Right forelimb (tissue), 1 donor: ENCODE measurements at places on chromosomes 5 and 9.
A peak's percentile ranks its signal among the peaks of the same experiment; 100 is the strongest.

- DNase-seq = no peak
Measured at GRCh38 chr9:111994831-111995458, 98.3 kb downstream of the UGCG start.

DNA sequence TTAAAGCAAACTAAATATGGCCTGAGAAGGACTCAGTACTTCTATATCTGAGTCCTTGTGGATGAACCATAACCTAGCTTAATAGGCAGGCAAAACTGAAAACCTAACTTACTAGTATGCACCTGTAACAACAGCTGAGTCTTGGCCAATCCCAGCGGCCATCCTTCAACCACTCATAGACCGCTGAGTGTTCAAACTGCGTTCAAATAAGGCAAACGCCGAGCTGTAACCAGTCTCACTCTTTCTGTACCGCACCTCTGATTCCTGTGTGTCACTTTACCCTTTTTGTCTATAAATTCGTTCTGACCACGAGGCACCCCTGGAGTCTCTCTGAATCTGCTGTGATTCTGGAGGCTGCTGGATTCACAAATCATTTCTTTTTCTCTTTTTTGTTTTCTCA, 170.5 kb downstream of the COL23A1 start:
- DNase-seq = peak; percentile 30

DNA sequence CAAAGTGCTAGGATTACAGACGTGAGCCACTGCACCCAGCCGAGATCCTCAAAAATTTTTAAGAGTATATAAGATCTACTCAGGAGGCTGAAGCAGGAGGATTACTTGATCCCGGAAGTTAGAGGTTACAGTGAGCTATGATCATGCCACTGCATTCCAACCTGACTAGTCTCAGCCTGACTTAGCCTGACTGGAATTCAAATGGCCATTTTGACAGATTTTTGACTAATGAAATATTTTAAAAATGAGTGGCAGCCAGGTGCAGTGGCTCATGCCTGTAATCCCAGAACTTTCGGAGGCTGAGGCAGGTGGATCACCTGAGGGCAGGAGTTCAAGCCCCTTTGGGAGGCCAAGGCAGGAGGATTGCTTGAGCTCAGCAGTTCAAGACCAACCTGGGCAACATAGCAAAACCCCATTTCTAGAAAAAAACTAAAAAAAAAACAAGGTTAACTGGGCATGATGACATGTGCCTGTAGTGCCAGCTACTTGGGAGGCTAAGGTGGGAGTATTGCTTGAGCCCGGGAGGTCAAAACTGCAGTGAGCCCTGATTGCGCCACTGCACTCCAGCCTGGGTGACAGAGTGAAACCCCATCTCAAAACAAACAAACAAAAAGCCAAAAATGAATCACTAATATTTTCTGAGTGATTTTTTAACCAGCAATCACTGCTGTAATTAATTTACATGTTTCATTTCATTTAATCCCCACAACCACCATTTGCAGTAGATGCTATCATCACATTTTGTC, 16.6 kb downstream of the ATOX1 start:
- DNase-seq = no peak

DNA sequence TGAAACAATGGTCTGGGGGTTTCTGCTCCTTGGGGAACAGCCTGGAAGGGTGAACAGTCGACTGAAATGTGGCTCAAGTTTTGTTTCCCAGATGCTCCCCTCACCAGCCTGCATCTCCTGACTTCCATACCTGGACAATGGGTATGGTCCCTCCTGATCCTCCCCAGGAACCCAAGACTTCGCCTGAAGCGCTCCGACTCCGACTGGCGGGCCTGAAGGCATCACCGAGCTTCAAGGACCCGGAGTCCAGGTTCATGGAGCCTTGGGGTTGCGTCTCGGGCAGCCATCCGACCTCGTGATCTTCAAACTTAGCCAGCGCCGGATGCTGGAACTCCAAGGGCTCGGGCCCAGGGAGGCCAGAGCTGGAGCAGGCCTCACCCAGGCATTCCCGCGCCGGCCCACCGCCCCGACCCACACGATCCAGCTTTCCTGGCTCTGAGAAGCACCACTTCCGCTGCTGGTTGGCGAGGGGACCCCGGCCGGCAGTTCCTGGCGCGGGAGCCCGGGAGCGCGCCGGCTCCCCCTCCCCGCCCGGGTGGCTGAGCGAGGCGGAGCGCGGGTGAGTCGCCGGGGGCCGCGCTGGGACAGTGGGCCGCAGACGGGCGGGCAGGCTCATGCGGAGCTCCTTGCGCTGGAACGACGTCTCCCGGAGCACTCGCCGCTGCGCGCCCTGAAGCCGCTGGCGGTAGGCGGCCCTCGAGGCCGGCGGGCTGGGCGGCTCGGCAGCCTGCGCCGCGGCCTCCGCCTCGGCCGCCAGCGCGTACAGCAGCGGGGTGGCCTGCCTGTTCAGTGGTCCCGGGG, 5.2 kb downstream of the SHROOM1 start:
- DNase-seq = peak; percentile 58

DNA sequence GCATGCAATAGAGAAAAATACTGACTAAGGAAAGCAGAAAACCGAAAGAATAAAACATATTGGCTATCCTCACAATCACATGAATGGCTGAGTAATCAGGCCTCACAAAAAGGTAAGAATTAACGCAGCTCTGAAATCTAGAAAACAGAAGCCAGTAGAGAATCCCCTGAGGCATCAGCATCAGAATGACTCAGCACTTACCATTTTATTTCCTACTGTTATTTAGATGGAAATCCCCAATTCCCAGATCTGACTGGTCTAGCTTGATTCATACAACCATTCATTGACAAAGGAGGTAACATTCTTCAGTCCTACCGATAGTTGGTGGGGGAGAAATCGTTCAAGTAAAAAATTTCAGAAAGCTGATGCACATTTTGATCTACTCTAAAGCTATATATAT, 1408.4 kb upstream of the WWC1 start:
- DNase-seq = no peak

DNA sequence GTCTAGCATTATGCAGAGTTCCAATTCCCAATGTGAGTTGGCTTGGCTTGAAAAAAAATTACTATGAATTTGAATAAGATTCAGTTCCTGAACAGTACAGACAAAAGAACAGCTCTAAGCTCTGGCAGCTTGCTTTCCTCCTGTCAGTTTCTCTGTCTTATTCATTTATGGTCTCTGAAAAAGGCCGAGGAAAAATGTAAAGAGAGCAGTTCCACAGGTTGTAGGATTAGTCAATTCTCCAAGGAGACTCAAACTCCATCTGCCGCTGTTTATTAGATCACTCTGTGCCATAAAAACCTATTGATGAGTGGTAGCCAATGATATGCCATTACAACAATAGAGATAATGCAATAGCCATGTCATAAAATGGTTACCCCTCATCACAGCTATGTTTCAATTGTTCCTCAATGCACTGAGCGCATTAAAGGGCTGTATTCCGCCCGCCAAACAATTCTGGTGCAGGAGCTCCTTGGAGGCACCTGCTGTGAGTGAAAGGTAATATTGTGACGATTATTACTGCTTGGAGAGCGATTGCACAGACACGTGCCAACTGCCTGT, 188.2 kb downstream of the ARRDC3 start:
- no peak for DNase-seq

DNA sequence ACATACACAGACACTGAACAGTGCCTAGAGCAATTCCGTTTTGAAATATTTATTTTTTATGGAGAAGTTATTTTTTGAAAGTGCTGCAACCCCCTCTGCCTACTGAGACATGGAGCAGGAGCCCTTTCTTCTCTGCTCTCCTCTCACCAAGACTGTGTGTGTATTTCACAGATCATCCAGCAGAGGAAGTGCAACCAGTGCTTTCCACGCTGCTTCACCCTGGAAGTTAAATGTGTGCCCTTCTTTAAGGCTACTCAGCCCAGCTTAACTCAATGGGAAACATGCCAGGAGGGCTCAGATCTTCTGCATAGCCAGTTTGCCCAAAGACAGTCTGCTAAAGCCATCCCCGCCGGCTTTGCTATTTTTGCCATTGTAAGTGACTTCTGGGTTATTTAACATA, 606.3 kb downstream of the TLE1 start:
- no peak for DNase-seq

DNA sequence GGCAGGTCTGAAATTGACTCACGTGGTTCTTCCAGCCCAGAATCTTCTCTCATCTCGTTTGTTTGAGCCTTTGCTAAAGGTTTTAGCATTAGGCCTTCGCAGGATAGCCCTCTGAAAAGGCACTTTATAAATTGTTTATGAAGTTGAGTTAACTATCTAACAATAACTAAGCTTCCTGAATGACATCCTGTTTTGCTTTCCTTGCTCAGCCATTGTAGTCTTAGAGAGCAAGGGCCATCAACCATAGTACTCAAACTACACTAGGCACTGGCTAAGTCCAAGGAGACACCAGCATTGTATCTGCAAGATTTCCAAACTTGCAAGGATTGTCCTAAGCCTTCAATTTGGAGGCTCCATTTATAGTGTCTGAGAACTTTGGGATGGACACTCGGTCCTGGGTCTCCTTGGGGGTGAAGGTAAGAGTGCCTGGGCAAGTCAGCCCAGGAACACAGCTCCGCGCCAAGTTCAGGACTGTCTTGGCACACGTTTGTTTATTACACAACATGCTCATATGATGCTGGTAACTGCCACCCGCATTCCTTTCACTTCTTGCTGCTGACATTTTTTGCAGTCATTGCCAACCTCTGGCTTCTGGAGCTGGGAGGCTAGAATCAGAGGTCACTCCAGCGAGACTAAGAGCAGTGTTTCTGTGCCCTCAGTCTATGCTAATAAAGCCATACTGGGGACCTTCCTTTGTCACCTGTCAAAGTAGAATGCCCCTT, 151.1 kb downstream of the ESM1 start:
- DNase-seq = no peak

DNA sequence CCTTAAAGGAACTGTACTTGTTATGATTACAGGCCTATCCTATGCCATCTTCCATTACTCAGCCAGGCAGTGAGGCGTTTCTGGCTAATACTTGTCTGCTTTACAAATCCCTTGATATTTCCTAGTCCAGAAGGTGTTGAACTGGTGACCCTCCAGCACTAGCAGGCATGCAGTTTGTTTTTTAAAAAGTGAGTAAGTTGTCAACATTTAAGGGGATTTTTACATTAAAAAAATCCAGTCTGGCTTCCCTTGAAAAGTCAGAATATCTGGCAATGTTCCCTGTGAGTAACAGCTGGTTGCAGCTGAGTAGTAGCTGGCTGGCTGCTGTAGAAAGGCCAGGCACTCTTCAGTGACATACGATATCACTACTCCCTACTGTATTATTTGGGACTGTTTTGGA, 21.8 kb downstream of the GRIN3A start:
- peak; percentile 43 for DNase-seq

GRCh38 chr5:72353046-72353445, 32.9 kb downstream of the PTCD2 start:
- no peak for DNase-seq

DNA sequence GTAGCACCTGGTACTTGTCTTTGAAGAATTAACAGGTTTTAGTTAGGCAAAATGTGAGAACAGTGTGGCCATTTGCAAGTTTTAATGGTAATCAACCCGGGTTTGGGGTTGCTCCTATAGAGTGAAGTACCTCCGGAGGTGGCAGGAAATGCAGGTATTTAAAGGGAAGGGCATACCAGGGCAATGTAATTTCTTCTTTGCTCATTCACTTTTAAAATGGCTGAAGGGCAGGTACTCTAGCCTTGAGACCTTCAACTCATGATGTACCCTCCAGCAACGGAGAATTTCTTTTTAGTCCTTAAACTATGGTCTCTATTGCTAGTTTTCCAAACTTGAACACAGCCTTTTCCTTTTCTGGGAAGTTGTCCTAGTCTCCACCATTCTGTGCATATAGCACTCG, 1.3 kb upstream of the HSPA4 start:
- DNase-seq = no peak

DNA sequence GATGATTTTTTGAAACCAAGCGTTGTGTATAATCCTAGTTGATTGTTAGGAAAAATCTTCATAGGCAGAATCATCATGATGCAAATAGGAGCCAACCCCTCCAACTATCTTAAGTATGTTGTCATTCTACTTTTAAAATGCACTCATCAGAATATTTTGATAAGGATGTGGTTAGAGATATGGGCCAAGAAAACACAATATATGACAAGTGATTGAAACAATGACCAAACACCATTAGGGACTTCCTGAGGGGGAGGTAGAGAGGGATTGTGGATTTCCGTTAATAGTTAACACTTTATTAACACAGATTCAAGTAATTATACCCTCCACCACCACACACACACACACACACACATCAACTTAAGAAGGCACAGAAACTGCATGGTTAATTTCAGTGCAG, 143.3 kb downstream of the ARSB start:
- no peak for DNase-seq

DNA sequence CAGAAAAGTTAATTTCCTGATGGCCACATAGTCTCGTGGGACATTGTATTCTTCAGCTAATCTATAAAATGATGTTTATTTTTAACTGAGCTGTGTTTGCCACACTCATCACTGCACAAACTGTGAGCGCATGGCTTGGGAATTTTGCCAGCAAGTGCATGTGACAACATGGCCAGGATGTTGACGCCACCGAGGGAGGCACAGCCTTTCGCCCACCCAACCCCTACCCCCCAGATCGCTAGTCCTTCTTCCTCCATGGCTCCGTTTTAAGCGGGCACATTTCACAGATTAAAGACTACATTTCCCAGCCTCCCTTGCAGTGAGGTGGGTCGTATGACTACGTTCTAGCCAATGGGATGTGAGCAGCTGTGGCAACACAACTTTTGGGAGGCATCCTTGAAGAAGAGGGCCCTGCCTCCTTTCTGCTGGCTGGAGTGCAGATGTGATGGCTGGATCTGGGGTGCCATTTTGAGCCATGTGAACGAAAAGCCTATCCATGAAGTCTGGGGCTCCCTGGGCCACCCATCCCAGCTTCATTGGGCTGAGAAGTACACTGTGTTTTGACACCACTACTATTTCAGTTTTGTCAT, 7.9 kb downstream of the NRARP start:
- DNase-seq = no peak

GRCh38 chr5:38008198-38008597, 168.4 kb upstream of the GDNF start:
- DNase-seq = no peak

GRCh38 chr5:27038476-27038875, at the start of gene CDH9:
CDH9 (minus strand) TSS chr5:27038586; CDS start chr5:26988333, 50,253 bp downstream.
- DNase-seq = peak; percentile 41

- no peak for DNase-seq
Measured at GRCh38 chr9:14081745-14082144, 232.2 kb downstream of the NFIB start.

GRCh38 chr5:1245905-1246576, 20.9 kb downstream of the SLC6A18 start:
- DNase-seq = no peak

- no peak for DNase-seq
Measured at GRCh38 chr5:98299435-98299834, 474.0 kb upstream of the RGMB start.
